ENCODE measurements at places on chromosomes 4 and X. TPM values are rescaled to one million over a fixed set of nuclear protein-coding genes. Genes with fewer than 3 reads are reported as not detected.

Gene SUPT20HL2
- 0.07 TPM for polyA plus RNA-seq

DNA sequence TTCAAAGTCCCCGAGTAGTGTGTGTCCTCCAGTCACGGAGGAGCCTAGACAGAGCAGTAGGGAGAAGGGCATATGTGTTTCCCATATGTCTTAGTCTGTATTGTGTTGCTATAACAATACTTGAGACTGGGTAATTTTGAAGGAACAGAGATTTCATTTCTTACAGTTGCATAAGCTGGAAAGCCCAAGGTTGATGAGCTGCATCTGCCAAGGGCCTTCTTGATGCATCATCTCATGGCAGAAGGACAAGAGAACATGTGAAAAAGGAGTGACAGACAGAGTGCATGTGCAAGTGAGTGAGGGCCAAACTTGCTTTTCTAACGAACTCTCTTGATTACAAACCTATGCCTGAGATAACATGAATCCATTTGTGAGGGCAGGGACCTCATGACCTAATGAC lies 243.4 kb downstream of the ARHGAP10 start:
- DNase-seq: no peak

DNA sequence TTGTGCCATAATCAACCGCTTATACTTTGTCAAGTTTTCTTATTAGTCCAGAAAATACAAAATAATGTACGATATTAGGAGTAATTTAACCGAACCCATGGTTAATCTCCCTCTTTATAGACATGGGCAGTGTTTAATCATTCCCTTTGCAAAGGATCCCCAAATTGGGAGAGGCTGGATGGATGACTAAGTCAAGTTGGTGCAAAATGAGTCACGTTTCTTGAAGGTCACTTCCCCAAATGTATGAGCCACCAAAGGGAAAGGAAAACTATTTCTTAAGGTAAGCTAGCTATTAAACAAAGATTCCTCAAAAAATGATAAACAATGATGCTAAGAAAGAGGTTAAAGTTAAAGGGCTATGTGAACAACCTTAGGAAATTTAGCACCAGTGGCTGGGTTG lies 17.5 kb downstream of the MAML3 start:
- DNase-seq: no peak

GRCh38 chr4:28913466-28913865 lies 1806.7 kb upstream of the PCDH7 start:
- DNase-seq: no peak

Data from right renal pelvis (tissue), 4 donors.